Stimulated activated CD4-positive, alpha-beta T cell treated with anti-CD3 and anti-CD28 coated beads, Interleukin-1b, Interleukin-23, amount 100 ng/mL, for 24 hours (primary cell): ENCODE measurements at places on chromosomes 7 and 10.
A peak's percentile ranks its signal among the peaks of the same experiment; 100 is the strongest.

DNA sequence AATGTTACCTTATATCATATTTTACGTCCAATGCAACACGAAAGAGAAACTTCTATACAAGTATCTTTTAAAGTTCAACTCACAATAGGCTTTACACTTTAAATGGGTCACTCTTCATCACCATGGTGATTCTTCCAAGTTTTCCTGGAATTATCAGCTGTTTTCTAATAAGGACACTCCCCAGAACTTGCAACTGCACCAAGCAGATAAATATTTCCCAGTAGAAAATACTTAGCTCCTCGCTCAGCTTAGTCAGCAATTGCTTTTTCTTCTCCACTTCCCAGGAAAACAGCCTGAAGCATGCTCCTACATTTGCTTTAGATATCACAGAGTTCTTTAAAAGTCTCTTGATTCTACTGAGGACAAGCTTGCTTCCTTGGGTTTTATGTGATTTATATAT, 25.7 kb upstream of the ADD3 start:
- DNase-seq, result no peak

- DNase-seq, result no peak
Measured at GRCh38 chr10:82092111-82092510, 217.1 kb downstream of the NRG3 start.

- peak; percentile 51 for DNase-seq
Measured at GRCh38 chr7:142535123-142535779, 214.0 kb upstream of the PRSS1 start.

- DNase-seq, result no peak
Measured at GRCh38 chr7:44287488-44288380, 37.7 kb downstream of the CAMK2B start.

DNA sequence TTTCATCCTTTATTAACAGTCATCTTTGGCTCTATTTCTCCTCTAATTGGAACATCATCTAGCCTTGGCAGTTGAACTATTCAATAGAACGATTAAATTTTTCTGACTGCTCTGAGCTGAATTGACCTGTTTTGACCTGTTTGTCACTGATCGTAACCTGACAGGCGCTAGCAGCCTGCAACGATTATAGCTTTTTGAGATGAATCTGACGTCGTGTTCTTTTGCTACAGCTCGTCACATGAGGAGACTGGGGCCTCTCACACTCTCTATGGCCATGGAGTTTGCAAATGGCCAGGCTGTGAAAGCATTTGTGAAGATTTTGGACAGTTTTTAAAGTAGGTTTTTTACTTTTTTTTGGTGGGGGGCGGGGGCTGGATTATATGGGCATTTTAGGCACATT, 229.8 kb downstream of the FOXP2 start:
- DNase-seq, result no peak

GRCh38 chr7:121860953-121861352, 12.0 kb upstream of the PTPRZ1 start:
- DNase-seq, result no peak

- DNase-seq, result peak; percentile 39
Measured at GRCh38 chr10:102230861-102231356, 4.8 kb downstream of the ELOVL3 start.

- no peak for DNase-seq
Measured at GRCh38 chr7:2399848-2400587, 3.4 kb upstream of the CHST12 start.

DNA sequence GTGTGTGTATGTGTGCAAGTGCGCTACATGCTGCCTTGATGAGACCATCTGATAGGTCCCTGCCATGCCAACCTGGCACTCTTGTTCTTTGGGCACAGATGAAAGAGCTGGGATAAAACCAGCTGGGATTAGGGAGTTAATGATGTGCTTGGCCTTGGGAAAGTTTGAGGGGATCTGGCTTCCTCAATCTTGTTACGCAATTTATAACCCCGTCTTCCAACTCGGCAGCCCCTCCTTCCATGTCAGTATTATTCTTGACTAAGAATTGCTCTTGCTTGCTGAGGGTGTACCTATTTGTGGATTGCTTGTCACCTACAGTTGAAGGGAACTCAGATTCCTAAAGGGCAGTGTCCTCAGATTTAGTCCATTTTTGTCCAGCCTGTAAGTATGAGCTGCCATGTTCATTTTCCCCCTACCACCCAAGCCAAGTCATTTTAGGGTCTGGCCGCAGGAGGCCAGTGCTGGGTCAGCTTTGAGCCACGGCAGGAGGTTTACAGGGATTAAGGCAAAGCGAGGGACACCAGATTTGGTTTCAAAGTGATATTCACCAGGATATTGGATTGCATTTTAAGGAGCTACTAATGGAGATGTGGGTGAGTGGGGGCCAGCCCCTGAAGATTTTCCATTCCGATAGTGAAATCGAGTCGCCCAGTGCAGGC, 34.1 kb upstream of the KCNMA1 start:
- DNase-seq, result no peak

DNA sequence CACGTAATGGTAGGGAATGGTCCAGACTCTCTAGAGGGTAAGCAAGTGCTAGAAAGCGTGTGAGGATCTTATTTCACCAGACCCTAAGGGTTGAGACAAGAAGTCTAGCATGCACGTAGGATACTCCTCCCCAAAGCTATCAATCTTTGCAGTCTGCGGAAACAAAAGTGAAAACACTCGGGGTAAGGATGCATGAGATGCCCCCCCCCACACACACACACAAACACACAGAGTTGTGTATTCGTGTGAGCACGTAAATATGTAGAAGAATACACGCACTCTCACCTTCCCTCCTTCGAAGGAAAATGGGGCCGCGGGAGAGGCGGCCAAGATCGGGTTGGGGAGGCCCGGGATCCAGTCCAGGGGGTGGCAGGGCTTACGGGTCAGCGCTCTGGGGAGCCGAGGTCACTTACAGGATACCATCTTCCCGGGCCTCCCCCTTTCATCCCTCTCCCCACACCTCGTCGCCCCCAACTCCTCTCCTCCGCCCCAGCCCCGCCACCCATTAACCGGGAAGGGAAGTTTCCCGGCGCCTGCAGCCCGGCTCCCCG, 455 bp downstream of the CUL2 start:
- DNase-seq, result no peak

DNA sequence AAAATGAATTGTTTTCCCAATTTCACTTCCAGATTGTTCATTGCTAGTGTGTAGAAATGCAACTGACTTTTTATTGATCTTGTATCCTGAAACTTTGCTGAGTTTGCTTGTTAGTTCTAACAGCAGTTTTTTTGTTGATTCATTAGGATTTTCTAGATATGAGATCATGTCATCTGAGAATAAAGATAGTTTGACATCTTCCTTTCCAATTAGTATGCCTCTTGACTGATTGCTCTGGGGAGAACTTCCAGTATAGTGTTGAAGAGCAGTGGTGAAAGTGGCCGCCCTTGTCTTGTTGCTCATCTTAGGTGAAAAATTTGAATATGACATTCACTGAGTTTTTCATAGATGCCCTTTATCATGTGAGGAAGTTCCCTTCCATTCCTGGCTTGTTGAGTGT, 11.9 kb upstream of the SUN1 start:
- DNase-seq, result no peak

DNA sequence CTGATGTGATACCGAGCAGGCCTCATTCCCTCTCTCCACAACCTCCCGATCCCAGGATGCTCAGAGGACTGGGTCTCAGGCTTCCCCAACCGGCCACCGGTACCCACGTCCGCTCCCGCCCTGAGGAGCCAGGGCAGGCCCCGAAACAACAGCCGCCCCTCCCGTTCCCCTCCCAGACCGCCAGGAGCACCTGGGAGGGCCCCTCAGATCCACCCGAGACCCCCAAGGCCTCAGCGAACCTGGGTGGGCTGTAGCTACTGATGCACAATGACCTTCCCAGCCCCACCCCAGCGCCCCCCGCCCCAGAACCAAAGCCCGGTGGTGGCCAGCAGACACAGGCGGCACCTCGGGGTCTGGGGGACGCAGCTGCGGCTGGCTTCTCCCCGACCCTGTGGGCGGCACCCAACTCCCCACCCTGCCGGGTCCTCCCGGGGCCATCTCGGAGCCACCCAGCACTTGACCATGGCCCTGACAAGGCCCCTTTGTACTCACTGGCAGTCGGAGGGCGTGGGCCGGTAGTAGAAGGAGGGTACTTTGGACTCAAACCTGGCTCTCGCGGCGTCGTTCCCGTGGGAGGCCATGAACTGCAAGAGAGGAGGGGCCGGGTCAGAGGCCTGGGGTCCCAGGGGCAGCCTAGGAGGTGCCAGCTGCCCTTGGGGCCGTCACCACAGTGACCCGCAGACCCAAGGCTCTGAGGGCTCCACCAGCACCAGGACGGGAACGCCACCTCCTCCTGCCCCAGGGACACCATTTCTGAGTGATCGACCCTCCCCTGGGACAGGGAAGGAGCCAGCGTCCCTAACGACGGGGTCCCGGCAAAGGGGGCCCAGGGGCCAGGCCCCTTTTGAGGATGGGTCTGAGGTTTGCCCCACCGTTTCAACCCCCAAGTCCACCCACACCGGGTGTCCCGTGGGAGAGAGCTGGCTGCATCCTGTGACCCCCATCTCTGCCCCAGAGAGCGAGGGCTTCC, 28.1 kb downstream of the ADAP1 start:
- DNase-seq, result no peak

DNA sequence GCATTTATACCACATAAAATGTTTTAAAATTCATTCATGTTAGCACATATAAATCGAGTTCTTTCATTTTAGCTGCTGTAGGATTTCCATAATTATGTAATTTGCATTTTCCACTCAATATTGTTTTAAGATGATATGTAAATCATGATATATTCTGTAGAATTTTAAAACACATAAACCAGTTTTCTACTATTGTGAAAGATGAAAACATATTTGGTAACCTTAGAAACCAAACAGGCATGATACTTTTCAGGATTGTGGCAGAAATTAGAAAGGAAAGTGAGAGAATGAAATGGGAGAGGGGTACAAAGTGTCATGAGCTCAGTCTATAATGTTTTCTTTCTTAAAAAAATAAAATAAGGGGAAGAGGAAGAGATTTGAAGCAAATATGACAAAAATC, 269.3 kb downstream of the PPP1R3A start:
- DNase-seq, result no peak

DNA sequence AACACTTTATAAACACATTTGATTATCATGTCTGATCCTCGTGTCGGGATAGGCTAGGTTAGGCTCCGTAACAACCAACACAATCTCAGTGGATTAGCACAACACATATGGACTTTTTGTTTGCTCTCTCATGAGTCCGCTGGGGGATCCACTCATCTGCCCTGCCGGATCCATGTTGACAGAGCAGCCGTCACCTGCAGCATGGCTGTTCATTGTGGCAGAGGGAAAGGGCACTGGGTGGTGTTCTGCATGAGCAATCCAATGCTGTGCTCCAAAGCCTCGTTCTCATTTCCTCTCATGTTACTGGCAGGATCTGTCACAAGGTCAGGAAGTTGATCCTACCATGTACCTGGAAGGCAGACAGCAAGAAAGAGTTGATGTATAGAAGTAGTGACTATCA, 62.5 kb upstream of the RAPGEF5 start:
- DNase-seq, result no peak

DNA sequence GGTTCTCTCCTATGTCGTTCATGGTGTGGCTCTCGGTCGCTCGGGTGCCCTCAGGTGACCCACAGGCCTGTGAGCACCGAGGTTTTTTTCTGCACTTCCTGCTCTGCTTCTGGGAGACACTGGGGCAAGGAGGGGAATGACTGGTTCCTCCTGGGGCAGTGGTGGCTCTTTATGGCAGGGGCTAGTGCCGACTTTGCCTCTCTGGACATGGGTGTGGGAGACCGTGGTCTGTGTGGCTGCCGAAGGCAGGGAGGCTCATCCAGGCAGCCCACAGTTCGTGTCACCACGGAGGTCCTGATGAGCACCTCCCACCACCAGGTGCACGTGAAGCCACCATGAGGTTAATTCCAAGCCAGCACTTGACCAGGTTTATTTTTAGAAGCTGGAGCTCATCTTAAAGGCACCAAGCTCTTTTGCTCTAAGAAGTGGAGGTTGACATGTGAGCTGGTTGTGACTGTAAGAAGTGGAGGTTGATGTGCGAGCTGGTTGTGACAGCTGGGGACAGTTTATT, 24.7 kb upstream of the DPYSL4 start:
- DNase-seq, result no peak

- no peak for DNase-seq
Measured at GRCh38 chr7:106603346-106603745, 57.6 kb downstream of the CCDC71L start.

GRCh38 chr7:16684935-16685334, 39.0 kb downstream of the BZW2 start:
- no peak for DNase-seq

DNA sequence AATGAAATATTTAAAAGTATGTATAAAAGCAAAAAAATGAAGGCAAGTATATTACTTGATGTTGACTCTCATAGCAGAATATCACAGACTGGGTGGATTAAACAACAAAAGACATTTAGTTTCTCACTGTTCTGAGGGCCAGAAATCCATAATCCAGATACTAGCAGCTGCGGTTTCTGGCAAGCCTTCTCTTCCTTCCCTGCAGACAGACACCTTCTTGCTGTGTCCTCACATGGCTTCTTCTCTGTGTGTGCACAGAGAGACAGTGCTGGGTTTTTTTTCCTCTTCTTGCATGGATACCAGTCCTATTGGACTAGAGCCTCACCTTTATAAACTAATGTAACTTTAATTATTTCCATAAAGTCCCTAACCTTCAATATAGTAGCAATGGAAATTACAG, 127.9 kb upstream of the AKR1E2 start:
- no peak for DNase-seq

DNA sequence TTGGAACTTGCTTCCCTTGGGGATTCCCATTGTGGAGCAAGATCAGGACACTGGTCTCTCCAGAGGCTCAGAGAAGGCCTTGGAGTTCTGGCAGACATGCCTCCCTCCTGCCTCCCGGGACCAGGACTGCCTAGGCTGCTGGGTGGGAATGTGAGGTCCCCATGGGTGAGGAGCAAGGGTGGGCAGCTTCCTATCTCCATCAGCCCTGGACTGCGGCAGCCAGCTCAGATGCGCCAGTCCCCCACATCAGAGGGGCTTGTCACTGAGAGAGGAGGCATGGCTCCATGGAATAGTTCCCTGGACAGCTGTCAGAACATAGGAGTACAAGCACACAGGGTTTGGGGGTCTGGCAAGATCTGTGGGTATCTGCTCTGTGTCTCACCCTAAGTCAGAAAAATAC, 17.3 kb downstream of the GPR26 start:
- DNase-seq, result no peak

- no peak for DNase-seq
Measured at GRCh38 chr10:19785366-19785765, 30.9 kb upstream of the PLXDC2 start.

- peak; percentile 4 for DNase-seq
Measured at GRCh38 chr7:29285444-29285793, 90.8 kb downstream of the CHN2 start.

DNA sequence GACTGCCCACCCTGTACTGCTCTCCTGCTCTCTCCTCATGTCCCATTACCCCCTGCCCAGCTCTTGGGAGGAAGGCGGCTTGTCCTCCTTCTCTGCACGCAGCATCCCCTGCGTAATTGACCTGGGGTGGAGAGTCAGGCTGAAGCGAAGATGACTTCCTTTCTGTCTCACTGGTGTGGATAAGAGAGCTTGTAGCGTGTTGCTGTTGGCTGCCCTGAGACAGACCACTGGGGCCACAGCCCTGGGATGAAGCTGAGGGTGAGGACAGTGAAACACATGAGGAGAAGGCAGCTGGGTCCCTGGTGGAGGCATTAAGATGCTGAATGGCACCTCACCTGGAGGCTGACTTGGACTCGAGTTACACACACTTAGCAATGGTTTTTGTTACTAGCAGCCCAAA, 310.3 kb upstream of the ZNF32 start:
- DNase-seq, result no peak

- no peak for DNase-seq
Measured at GRCh38 chr10:99396471-99396870, 34.0 kb downstream of the GOT1 start.

- peak; percentile 39 for DNase-seq
Measured at GRCh38 chr10:97849687-97850402, at the start of gene GOLGA7B. TSS of gene GOLGA7B (plus strand) at chr10:97849843. CDS start at chr10:97850304, 461 bp downstream.

- DNase-seq, result no peak
Measured at GRCh38 chr7:36939816-36940215, 215.5 kb upstream of the AOAH start.
